ENCODE measurements at places on chromosomes 16 and 17.
A peak's percentile ranks its signal among the peaks of the same experiment; 100 is the strongest.

DNA sequence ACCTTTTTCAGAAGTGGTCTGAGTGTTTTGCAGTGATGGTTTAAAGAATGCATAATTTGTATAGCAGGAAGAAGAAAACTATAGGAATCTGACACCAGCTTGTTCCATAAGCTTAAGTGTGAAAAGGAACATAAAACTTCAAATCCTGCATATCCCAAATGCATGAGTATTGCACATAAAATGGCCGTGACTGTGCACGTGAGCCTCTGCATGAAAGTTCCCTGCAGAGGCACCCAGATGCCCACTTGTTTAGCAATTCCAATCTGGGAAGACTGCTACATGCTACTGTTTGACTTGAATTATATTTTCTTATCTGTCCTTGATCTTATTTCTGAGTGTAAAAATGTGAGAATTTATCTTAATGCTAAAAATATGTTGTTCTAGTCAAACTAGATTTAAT, 21.5 kb downstream of the MARCHF10 start:
- no peak for DNase-seq

DNA sequence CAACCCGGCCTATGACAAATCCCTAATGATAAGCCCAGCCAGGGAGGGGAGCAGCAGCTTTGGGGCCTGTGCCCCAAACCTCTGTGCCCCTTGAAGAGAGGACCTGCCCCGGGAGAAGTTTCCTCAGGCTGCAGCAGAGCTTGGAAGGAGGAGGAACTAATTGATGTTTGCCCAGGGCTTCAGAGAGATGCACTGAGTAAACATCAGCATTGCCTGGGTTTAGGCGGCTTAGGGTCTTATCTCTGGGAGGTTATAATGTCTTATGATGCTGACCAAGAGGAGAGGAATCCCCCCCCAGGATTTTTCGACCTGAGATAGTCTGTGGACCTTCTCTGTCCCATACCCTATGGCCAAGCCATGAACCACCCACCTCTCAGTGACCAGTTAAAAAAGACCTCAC, 148.7 kb upstream of the SDK2 start:
- DNase-seq: no peak

- DNase-seq: no peak
Observed at GRCh38 chr17:60248618-60249289, 99.0 kb downstream of the CA4 start.

GRCh38 chr16:68376590-68376989, 65.8 kb downstream of the PRMT7 start:
- no peak for DNase-seq

DNA sequence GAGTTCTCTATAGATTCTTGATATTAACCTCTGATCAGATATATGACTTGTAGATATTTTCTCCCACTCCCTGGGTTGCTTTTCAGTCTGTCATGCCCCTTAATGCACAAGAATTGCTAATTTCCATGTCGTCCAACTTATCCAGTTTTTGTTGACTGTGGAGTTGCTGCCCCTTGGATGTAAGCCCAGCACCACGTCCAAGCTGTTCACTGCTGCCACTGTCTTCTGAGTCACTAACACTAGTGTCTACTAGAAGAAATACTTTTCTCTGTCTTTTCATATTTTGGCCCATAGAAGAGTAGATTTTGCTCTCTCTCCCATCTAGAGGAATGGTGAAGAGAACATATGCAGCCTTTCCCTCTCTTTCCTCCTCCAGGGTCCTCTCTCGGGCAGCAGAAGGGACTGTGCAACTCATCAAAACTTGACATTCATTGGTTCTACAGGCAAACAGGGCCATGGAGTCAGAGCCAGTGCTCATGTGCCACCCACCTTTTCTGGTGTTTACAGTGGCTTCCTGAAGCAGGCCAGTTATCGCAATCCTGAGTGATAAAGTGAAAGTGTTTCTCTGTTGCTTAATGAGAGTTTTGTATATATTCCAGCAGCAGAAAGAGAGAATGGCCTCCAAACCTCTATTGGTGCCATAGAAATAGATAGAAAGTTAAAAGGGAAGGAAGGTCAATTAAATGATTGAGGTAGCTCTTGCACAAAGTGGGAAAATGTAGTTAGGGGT, 22.6 kb upstream of the PMP22 start:
- peak; percentile 39 for DNase-seq

- peak; percentile 81 for DNase-seq
Observed at GRCh38 chr16:11640987-11641817, 27.1 kb upstream of the SNN start.

GRCh38 chr16:84569382-84569987, 48.4 kb downstream of the COTL1 start:
- DNase-seq: no peak

- DNase-seq: no peak
Observed at GRCh38 chr17:27647765-27648164, 16.8 kb downstream of the LGALS9 start.

GRCh38 chr16:25260416-25260815, 2.8 kb upstream of the ZKSCAN2 start:
- no peak for DNase-seq

GRCh38 chr16:27365142-27366089, 36.6 kb upstream of the IL21R start:
- DNase-seq: peak; percentile 9

Measured in AG10803 (cell line).